Brain microvascular endothelial cell (primary cell): ENCODE measurements at places on chromosomes 2 and 18.
A peak's percentile ranks its signal among the peaks of the same experiment; 100 is the strongest.

DNA sequence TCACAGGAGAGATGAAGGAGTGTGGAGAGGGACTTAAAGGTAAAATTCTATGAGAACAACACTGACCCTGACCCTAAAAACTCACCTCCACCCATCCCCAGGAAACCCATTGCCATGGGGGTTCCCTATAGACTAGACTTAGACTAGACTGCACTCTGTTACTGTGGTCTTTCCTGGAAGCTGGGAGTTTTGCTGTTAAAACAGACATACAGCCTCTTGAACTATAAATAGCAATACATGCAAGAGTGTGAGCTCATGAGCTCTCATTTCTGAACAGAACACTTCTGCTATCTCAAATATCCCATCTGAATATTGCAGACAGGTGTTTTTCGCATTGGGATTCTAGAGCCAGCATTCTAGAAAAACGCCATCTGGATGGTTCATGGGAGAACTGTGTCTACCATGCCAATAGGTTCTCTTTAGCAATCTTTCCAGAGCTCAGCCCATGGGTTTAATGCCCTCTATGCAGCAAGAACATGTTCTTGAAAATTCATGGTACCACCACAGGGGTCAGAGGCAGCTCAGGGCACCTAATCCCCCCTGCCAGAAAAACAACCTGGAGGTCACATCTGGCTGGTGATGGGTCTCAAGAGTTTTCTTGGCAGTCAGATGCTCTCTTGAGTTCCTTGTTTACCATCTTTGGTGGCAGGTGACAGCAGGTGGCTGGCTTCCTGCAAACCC, 51.9 kb downstream of the SLC14A2 start:
- DNase-seq, result no peak

DNA sequence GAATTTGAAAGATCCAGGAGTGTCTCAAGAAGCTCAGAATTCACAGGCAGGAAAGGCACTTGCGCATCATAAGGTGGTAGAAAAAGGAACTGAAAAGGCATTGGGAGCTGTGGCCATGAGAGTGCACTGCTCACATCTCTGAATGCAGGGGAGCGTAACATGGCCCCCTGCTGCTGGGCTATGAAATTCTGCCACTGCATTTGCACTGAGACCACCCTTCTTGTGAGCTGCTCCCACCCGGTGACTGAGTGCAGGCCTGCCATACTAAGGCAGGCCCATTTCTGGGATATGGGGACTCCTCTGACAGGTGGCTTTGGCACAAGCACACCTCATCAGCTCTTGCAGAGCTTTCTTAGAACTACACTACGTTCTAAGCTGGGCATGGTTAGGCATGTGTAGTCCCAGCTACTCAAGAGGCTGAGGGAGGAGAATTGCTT, 25.3 kb upstream of the STARD7 start:
- no peak for DNase-seq

- no peak for DNase-seq
Measured at GRCh38 chr18:59908799-59909198, 9.0 kb downstream of the PMAIP1 start.

DNA sequence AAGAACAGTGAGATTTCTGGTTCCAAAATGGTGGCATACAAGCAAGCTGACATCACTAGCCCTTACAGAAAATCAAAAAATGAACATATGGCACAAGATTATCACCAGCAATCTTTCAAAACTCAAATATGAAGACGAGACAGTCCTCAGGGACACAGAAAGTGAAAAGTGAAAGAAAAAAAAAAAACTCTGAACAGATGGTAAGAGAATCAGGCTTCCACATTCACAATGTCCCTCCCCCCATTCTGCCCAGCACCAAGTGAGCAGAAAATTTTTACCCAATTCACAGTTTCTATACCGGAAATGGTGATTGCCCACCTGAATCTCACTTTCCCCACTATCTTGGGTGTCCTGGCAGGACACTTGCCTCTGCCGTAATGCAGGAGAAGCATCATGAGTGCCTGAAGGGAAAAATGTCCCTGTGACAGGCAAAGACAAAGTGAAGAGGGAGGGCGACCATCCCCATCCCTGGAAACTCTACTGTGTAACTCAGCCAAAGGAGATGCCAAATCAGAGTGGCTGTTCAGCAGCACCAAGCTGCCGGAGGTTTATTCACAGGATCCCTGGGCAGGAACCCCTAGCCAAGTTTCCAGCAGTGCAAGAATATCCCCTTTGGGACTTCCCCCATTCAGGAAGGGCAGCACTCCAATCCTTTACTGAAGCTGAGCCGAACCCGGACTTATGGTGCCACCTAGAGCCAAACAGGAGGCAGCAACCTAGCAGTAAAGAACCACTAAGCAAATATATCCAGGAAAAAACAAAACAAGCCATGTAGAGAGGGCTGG, 312.2 kb downstream of the LRATD1 start:
- DNase-seq, result peak; percentile 8

DNA sequence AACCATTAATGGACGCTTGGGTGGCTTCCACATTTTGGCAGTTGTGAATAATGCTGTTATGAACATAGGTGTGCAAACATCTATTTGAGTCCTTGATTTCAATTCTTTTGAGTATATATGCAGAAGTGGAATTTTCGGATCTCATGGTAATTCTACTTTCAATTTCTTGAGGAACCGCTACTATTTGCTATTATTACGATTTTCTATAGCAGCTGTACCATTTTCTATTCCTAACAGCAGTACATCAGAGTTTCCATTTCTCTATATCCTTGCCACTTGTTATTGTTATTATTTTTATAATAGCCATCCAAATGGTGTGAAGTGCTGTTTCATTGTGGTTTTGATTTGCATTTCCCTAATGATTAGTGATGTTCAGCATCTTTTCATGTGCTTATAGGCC, 69.5 kb downstream of the KIF5C start:
- DNase-seq, result no peak

- DNase-seq, result no peak
Measured at GRCh38 chr18:59021500-59021899, 118.2 kb upstream of the SEC11C start.

GRCh38 chr2:117674172-117674571, 140.3 kb upstream of the DDX18 start:
- DNase-seq, result no peak

- no peak for DNase-seq
Measured at GRCh38 chr2:88690591-88691338, 708 bp upstream of the RPIA start.

GRCh38 chr18:57438743-57439608, 3.8 kb downstream of the ONECUT2 start:
- no peak for DNase-seq

DNA sequence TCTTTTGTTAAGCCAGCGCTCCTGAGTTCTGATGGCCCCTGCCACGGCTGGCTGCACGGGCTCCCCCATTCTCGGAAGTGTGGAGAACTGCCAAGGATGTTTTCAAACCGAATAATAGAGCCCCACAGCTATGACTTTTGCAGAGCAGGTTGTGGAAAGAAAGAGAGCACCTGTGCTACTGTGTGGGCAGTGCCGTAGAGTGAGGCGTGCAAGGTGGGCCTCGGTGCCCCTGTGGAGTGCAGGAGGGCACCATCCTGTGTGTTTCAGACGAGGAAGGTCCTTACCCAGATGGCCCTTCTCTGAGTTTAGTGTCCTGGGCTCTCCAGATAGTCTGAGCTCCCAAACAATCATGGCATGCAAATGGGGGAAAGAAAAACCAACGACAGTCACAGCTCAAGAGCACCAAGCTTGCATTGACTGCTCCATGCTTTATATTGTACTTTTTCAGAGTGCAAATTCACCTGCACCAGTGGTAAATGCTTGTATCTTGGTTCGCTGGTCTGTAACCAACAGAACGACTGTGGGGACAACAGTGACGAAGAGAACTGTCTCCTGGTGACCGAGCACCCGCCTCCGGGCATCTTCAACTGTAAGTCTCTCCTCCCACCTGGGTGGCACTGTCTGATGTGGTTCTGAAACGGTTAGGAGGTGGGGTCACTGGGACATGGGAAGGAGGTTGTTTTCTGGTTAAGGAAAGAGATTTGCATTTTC, 219.4 kb downstream of the LDLRAD4 start:
- DNase-seq, result no peak

DNA sequence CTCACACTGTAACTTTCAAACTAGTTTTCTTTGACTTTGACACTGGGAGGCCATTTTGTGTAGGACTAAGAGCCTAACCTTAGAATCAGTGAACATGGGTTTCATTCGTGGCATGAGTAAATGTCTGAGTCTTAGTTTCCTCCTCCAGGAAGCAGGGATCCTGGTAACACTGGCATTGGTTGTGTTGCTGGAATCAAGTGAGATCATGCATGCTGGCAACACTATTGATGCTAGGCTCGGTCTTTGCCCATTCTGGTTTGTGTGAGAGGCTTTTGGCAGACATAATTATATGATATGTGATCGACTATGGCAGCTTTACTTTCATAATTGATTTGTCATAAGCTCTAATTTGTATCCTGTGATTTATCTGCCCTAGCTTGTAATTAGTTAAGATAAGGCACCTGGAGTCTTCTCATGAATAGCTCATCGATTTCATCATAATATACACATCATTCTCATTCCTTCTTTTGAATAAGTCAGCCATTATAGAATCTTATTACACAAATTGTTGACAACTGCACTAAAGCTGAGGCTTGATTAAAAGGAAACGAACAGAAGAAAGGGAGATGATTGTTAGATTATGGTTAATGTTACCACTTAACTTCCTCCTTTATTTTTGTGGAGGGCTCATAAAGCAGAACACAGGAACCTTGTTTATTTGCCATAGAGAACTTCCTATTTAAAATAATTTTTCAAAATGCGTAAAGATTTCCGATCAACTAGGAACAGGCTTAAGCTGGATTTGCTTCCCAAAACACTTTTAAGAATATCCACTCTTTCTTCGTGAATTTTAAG, 12.6 kb downstream of the PPP1R1C start:
- DNase-seq, result no peak

DNA sequence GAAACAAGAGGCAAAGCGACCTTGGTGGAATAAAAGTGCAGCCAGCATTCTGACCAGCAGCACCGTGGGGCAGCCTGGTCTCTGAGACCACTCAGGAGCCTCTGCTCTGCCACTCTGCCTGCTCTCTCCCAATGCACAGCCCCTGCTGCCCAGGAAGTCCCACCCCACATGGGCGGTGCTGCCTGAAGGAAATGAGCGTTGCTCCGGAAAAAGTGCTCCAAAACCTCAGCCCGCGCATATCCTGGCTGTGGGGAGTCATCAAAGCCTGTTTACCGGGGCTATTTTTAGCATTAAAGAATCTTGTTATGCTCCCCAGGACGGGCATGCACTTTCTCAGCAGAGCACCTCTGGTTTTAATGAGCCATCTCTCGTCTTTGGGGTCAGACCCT, 54.5 kb downstream of the EPAS1 start:
- no peak for DNase-seq

DNA sequence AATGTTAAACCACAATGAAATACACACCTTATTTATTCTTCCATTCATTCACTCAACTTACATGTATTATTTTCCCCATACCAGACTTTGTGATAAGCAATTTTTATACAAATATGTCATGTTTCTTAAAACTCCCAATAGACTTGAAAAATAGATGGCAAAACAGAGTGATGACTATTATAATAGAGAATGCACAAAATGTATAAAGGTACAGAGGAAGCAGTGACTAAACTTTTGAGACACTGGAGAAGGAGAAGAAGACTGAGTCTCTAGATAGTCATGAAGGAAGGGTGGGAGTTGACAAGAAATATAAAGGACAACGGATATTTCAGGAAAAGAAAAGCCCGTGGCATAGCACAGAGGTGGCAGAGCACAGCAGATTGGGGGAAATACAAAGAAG, 198.1 kb upstream of the SLC39A10 start:
- no peak for DNase-seq

DNA sequence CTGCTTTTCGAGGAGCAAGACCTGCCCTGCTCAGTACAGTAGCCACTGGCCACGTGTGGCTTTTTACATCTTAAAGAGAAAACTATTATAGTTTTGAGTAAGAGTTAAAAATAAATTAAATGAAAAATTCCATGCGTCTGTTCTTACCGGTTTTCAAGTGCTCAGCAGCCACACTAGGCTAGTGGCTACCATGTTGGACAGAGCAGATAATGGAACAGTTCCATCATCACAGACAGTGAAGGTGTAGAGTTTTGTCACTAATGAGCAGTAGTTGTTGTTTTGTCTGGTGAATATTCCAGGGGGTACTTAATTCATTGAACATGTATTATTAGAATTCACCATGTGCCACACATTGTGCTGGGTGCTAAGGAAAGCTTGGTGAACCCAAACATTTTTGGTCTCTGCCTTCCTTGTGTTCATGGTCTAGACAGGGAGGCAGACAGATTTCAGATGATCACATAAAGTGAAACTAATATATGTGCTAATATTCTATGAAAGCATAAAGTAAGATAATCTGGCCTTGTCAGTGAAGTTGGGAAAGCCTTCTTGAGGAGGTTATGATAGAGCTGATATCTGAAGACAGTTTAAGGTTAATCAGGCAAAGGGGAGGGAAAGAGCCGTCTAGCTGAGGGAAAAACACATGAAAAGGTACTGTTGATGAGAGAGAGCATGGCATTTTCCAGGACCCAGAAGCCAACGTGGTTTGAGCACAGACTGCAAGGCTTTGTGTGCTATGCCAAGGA, 1.4 kb downstream of the ALMS1 start:
- DNase-seq, result no peak

DNA sequence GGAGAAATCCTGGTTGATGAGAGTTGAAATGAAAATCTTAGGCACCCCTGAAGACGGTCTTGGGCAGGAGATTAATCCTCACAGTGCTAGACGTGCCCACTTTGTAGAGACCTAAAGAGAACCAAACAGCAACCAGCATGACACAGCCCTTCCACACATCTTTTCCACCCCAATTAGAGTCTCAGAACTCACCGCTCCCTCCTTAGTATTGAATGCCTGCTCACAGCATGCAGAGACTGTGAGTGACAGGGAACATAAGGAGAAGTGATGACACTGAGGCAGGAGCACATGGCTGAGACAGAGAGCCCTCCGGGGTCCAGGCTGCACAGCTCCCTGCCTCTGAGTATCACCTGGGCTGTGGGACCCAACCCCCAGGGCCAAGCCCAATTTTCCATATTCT, 367.6 kb downstream of the EIPR1 start:
- no peak for DNase-seq

DNA sequence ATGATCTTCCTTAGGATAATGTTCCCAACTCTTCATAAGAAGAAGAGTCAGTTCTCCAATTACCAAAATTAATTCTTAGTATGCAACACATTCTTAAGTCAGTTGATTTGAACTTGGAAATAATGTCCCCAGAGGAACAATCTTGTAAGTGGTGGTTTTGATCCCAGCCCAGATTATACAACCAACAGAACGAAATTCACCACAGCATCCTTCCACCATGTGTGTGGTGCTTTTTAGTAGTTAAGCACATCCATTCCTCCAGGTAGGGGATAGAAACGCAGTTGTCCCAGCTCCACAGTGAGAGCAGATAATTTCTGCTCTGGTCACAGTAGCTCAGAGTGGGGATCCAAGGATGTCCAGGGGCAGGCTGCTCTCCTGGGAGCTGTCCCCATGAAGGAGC, 161.7 kb upstream of the SLC39A10 start:
- no peak for DNase-seq

- peak; percentile 24 for DNase-seq
Measured at GRCh38 chr2:111694700-111695101, 189.3 kb downstream of the ANAPC1 start.

- DNase-seq, result no peak
Measured at GRCh38 chr2:133975676-133976428, 278.0 kb upstream of the MGAT5 start.

GRCh38 chr2:44075541-44075940, 79.8 kb upstream of the LRPPRC start:
- DNase-seq, result no peak

- no peak for DNase-seq
Measured at GRCh38 chr18:7840411-7840810, 273.3 kb downstream of the PTPRM start.
